ENCODE measurements at places on chromosomes 6 and 20. TPM values are rescaled to one million over a fixed set of nuclear protein-coding genes. Genes with fewer than 3 reads are reported as not detected.

Gene EYS
- not detected for total RNA-seq

Gene ENPP1
- 1.4 TPM for total RNA-seq

Gene TMEM181
- 9.6 TPM for total RNA-seq

Gene LTA
- not detected for total RNA-seq

Gene KHDC1L
- not detected for total RNA-seq

Gene GRM4
- total RNA-seq = not detected

Gene CDYL
- 31.8 TPM for total RNA-seq

Gene SNAP91
- total RNA-seq = 1.3 TPM

Gene SLC17A3
- not detected for total RNA-seq

Gene ADGB
- total RNA-seq = not detected

Gene GABRR1
- not detected for total RNA-seq

Gene ARMC12
- not detected for total RNA-seq

Gene EPHA7
- 1.5 TPM for total RNA-seq

Gene MYMX
- total RNA-seq = 0.67 TPM

Gene EFCAB8
- not detected for total RNA-seq

Gene CHD6
- total RNA-seq = 36.8 TPM

Gene KCNK15
- 0.25 TPM for total RNA-seq

Gene VGLL2
- not detected for total RNA-seq

Gene ADAM33
- 12.2 TPM for total RNA-seq

Gene RFX6
- not detected for total RNA-seq

Gene MUC22
- 0.22 TPM for total RNA-seq

Gene MRAP2
- total RNA-seq = not detected

Gene DPPA5
- not detected for total RNA-seq

Gene TRDN
- 470 TPM for total RNA-seq

Gene PCSK2
- 1.7 TPM for total RNA-seq

Gene ECT2L
- total RNA-seq = 0.37 TPM

Gene WFDC11
- total RNA-seq = not detected

Gene PABPC1L
- total RNA-seq = 2.7 TPM

Gene TSPO2
- not detected for total RNA-seq

Gene EDN1
- 2.7 TPM for total RNA-seq

Gene PDE7B
- total RNA-seq = 24.5 TPM

Gene DCDC2
- not detected for total RNA-seq

Gene SEMG2
- not detected for total RNA-seq

Gene PPP1R18
- 15.0 TPM for total RNA-seq

Gene SYCP2L
- total RNA-seq = 1.1 TPM

Gene TRIM10
- not detected for total RNA-seq

Gene TPBG
- 2.5 TPM for total RNA-seq

Gene SIRPG
- total RNA-seq = 0.20 TPM

Gene TMEM200A
- 0.15 TPM for total RNA-seq

Gene SOX12
- total RNA-seq = 18.3 TPM

Gene GSTA3
- total RNA-seq = not detected

Gene RBM24
- total RNA-seq = 223 TPM

Gene COL11A2
- total RNA-seq = 1.9 TPM

Gene MUCL3
- not detected for total RNA-seq

Gene PDRG1
- 9.7 TPM for total RNA-seq
